Liver (tissue), 10 donors: ENCODE measurements at places on chromosomes 11 and 22.
A peak's percentile ranks its signal among the peaks of the same experiment; 100 is the strongest.

DNA sequence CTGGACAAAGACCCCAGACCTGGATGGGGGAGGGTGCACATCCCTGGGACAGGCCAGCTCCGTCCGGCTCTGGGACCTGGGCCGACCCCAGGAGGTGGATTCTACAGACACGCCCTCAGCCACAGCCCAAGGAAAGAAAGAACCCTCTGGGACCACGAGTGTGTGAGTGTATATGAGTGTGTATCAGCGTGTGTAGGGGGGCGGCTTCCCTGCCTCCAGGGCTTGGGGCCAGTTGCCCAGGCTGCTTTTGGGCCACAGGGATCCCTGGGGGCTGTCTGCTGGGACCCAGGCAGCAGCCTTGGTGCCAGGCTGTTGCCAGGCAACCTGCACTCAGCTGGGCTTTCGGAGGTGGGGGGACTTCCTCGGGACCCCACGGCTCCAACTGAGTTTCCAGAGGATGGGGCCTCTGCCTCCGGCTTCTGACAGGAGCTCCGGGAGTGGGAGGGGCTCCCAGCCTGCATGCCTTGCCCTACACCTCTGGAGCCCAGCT lies 8.9 kb downstream of the DUSP8 start:
- DNase-seq: no peak

GRCh38 chr11:104763930-104764709 lies 134.1 kb downstream of the CASP12 start:
- DNase-seq: no peak

DNA sequence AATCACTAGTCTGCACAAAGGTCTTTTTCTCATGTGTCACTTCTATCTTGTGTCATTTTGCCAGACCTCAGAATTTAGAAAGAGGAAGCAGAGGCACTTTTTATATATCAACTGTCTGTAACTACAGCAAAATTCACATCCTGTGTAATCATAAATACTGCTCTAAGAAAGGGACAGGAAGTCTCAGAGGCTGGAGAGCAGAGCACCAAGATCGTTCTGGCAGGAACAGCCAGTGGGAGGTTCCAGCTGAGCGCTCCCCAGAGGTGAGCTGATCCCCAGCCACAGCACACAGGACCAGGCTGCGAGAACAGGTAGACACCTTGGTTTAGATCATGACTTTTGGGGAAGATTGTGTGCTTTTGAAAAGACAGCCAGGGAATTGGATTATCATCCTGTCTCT lies at the start of gene MS4A7:
Gene MS4A7 (plus strand): TSS at position 179 of the 400 bp plus-strand sequence. CDS start 4,610 bp downstream, outside the sequence.
- DNase-seq: peak; percentile 35

DNA sequence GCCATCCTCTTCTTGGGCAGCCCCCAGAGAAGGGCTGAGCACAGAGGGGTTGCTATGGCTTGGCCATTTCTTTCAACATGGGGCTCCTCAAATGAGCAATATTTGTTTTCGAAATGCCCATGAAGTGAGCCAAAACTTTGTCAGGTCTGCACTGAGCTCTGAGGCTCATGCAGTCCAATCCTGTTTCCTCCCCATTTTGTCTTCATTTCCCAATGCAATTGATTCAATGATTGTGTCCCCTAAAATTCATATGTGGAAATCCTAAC lies 60.6 kb upstream of the CD44 start:
- DNase-seq: no peak

DNA sequence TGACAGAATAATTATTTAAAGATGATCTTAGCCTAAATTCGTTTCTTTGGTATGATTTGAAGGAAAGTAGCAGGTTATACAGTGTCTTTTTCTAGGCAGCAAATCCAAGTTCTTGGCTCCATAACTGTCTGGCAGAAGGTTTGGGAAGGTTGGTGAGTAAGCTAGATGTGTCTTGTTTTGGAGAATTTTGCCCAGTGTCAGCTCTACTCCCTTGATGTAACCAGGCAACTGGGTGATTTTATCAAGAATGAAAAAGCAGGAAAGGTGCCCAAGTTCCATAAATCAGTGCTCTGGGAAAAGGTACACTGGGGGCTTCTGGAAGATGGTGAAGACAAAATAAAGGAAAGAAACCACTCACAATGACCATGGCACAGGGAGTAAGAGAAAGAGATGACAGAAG lies 71.5 kb upstream of the USP47 start:
- no peak for DNase-seq

DNA sequence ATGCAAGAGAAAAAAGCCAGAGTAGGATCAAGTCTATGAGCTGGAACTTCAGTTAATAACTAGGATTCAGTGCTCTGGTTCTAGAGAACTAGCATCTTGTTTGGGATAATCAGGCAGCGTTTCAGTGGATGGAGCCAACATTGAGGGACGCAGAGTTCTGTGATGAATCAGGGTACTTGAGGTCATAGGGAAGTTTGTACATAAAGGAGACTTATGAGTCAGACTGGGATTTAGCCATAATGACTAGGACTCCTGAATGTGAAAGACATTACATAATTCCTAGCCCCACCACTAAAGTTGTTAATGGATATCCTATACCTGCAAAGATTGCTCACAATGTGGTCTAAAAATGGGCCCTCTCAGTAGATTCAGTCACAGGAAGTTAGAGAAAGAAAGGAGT lies 6.8 kb downstream of the SLN start:
- no peak for DNase-seq

DNA sequence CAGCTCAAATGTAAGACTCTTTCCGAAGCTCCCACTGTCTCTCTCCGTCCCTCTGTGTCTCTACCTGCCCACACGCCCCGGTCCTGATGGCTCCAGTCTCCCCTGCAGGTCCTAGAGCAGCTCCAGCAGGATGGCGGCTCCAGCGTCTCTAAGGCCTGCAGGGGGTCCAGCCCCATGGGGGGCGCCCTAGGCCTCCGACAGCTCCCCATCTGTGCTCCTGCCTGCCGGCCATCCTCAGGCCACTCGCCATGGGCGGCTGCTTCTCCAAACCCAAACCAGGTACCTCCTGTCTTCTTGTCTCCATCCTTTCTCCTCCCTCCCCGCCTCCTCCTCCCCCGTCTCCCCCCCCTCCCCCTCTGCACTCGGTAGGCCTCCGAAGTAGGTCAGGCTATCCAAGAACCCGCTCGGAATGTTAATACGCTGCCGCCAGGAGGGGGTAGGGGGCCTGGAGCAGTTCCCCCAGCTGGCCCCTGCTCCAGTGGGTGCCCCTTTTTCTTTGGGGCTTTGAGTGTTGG lies 699 bp downstream of the AIFM3 start:
- no peak for DNase-seq

- DNase-seq: no peak
These were observed 9.0 kb downstream of the NEAT1 start for GRCh38 chr11:65431451-65432099.

GRCh38 chr11:66150725-66151124 lies 80.7 kb downstream of the PACS1 start:
- no peak for DNase-seq

- DNase-seq: no peak
These were observed at the start of gene SLC17A6 for GRCh38 chr11:22337596-22338485. Gene SLC17A6 (plus strand): TSS chr11:22338381. CDS start chr11:22338534, 153 bp downstream.

GRCh38 chr11:77525455-77526091 lies 51.7 kb upstream of the PAK1 start:
- no peak for DNase-seq

- DNase-seq: no peak
These were observed 156.9 kb downstream of the DBX1 start for GRCh38 chr11:20003351-20003750.

- DNase-seq: no peak
These were observed 38.3 kb upstream of the CXCR5 start for GRCh38 chr11:118845369-118845768.

GRCh38 chr11:12540075-12540680 lies 134.0 kb upstream of the TEAD1 start:
- DNase-seq: no peak

DNA sequence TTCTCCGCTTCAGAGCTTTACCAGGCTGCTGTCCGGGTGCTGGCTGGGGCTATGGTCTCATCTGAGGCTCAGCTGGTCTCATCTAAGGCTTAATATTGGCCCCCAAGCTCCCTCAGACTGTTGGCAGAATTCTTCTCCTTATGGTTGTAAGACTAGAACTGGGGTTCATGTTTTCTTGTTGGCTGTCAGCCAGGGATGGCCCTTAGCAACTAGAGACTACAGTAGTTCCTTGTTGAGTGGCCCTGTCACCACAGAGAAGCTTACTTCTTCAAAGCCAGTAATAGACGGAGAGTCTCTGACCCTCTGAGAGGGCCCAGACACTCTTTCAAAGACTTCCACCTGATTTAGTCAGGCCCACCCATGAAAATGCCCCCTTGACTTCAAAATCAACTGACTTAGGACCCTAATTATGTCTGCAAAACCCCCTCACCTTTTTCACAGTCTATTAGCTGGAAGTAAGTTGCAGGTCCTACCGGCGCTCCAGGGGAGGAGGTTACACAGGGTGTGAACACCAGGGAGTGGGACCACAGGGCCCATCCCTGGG lies 24.2 kb upstream of the TREH start:
- no peak for DNase-seq

DNA sequence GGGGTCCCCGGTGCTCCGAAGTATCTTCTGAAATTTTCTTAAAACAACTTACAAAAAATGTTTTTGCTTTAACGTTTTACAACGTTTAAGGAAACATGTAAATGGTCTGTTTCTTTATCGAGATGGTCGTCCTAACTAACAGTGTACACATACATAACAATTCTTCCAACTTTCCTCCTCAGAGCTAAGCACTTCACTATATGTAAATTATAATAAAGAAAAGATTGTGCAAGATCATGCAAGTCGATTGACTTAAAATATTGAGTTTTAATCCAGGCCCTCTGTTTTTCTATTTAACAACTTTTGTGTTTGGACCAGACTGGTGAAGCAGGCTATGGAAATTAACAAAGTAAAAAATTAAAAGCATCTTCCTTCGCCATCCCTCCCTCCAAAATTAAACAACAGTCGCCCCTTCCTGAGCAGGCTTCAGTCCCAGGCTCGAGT lies 4.9 kb downstream of the ALX4 start:
- DNase-seq: no peak

- DNase-seq: no peak
These were observed 146.8 kb downstream of the MN1 start for GRCh38 chr22:27654546-27655445.

DNA sequence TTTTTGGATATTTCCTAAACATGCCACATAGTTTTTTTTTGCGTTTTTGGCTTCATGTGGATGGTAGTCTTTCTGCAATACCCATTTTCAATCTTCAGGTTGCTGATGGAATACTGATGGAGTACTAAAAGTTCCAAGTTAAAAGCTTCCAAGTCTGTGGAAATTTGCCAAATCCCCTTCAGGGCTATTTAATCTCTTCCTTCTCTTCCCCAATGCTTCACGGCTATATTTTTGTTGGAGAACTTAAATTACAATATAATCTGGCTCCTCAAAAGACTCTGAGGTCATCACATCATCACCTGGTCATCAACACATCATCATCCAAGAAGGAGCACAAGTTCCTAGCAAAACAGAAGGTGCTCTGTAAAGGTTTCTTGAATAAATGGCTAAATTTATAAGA lies 881.0 kb upstream of the TENM4 start:
- DNase-seq: no peak

GRCh38 chr11:110362971-110363509 lies 66.6 kb upstream of the RDX start:
- peak; percentile 35 for DNase-seq
